ENCODE measurements at places on chromosomes 3 and 15. TPM values are rescaled to one million over a fixed set of nuclear protein-coding genes. Genes with fewer than 3 reads are reported as not detected.

The EFCC1 gene
- total RNA-seq = not detected

The SNRPN gene
- total RNA-seq = 155 TPM

The LACTB gene
- total RNA-seq = 31.8 TPM

The LRRC34 gene
- total RNA-seq = 1.8 TPM

The MUSTN1 gene
- total RNA-seq = 0.13 TPM

The ADPRH gene
- total RNA-seq = 4.5 TPM

The CP gene
- total RNA-seq = 42.1 TPM

The GOLGA6D gene
- not detected for total RNA-seq

The CYP8B1 gene
- not detected for total RNA-seq

The IQCB1 gene
- total RNA-seq = 9.4 TPM

The SMCO1 gene
- total RNA-seq = not detected

The TMC3 gene
- total RNA-seq = 0.20 TPM

The CD200 gene
- 12.8 TPM for total RNA-seq

The CYP1A2 gene
- not detected for total RNA-seq

The ARNT2 gene
- total RNA-seq = 10.4 TPM

The TUSC7 gene
- total RNA-seq = not detected

The BFSP2 gene
- not detected for total RNA-seq

The DAPK2 gene
- 0.98 TPM for total RNA-seq

The CCR8 gene
- not detected for total RNA-seq

The PLXNB1 gene
- total RNA-seq = 37.3 TPM

The EFL1 gene
- 30.2 TPM for total RNA-seq

The ATP10A gene
- 14.9 TPM for total RNA-seq

The ZNF80 gene
- total RNA-seq = not detected

The EPHA3 gene
- 6.7 TPM for total RNA-seq

The LIPC gene
- total RNA-seq = 0.63 TPM

The SEMA3G gene
- total RNA-seq = 0.13 TPM

The FBXW12 gene
- total RNA-seq = not detected

The LMCD1 gene
- total RNA-seq = 49.8 TPM

The PRRT3 gene
- 4.7 TPM for total RNA-seq

The MYLK gene
- 500 TPM for total RNA-seq

The POPDC2 gene
- total RNA-seq = 0.33 TPM

The FGF12 gene
- 0.07 TPM for total RNA-seq

The RMDN3 gene
- 21.3 TPM for total RNA-seq

The SKOR1 gene
- total RNA-seq = 0.17 TPM

The SLC12A1 gene
- total RNA-seq = not detected

The ALDH1A2 gene
- 3.8 TPM for total RNA-seq

The HYAL1 gene
- total RNA-seq = 2.5 TPM
